ENCODE measurements at places on chromosomes 6 and 20. TPM values are rescaled to one million over a fixed set of nuclear protein-coding genes. Genes with fewer than 3 reads are reported as not detected.

GRCh38 chr20:46089167-46089416 lies 670 bp downstream of the NCOA5 start:
- no peaks in the 10 kb centered on the region for H3K27me3 ChIP-seq
- H3K4me1 ChIP-seq, result peaks cover 13% of the 10 kb centered on the region
- H3K36me3 ChIP-seq, result no peaks in the 10 kb centered on the region
- DNase-seq, result peak; percentile 26

DNA sequence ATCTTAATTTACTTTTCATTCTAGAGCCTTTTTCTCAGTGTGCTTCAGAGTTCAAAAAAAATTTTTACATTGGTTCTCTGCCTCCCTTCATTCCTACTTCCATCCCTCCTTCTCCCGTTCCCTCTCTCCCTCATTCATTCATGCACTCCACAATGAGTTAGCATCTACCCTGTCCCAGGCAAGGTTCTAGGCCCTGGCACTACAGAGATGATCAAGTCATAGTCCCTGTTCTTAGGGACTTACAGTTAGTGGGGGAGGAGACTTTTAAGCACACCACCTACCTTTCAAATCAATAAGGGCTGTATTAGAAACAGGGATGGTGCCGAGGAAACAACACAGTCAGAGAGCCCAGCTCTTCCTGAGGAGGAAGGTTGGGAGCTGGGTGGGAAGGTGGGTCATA lies 40.3 kb downstream of the MAP3K5 start:
- DNase-seq, result no peak
- H3K36me3 ChIP-seq, result no peaks in the 10 kb centered on the region
- H3K4me1 ChIP-seq, result no peaks in the 10 kb centered on the region

DNA sequence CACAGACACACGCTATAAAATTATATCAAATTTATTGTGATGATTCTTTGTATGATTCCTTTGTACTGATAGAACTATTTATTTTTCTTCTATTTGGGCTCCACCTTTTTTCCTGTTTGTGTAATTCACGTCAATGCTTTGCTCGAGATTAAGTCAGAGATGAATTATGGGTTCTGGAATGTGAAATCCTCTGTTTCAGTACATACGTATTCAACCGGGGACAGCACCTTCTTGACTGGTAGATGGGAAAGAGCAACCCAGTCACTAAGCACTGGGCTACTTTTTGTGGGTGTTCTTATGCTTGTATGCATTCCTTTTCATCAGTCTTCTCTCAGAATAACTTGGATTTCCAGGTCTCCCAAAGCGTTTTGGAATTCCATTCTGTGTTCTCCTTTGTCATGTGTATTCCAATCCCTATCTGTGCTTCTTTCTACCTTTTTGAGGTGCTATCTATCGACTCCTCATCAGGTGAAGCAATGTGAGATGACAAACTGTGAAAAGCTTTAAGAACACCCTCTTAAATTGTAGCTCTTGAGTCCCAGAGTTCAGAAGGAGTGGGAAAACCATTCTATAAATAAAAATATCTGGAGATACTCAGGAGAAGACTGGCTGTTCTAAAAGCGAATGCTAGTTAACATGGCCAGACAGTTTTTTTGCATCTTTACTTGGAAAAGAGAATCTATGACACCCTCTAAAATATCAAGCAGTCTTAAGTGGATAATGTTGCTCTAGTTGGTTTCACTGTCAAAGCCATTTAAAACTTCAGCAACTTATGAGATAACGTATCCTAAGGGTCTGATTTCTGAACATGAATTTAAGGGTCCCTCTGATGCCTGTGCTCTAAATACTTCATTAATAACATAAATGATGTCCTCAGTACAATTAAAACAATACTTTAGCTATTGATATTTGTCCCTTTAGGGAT lies 197.7 kb upstream of the PREP start:
- H3K4me3 ChIP-seq, result no peak overlapping the region
- DNase-seq, result no peak
- peaks cover 3% of the 10 kb centered on the region for H3K4me1 ChIP-seq
- H3K36me3 ChIP-seq, result no peaks in the 10 kb centered on the region

- H3K4me1 ChIP-seq, result no peaks in the 10 kb centered on the region
- no peak for DNase-seq
- no peaks in the 10 kb centered on the region for H3K27me3 ChIP-seq
- no peak overlapping the region for H3K27ac ChIP-seq
These were observed 49.7 kb downstream of the TOP1 start for GRCh38 chr20:41078329-41078728.

Gene OPRM1
- total RNA-seq, result not detected

All from breast epithelium (tissue), 4 donors.